ENCODE measurements at places on chromosomes 4 and X. TPM values are rescaled to one million over a fixed set of nuclear protein-coding genes. Genes with fewer than 3 reads are reported as not detected.

DNA sequence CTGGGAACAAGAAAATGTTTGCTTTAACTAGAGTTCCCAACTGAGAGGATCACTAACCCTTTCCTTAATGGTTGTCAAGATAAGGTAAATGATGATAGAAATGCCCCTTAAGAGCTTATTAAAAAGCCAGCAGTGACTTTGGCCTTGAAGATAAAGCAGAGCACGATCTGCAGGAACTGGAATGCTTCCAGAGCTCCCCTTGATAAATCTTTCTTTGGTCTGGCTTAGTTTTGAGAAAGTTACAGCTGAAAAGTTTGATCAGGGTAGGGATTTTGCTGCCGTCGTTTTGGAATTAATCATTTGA lies 64.0 kb downstream of the PTTG2 start:
- peaks cover 89% of the 10 kb centered on the region for H3K36me3 ChIP-seq
- DNase-seq, result no peak
- H3K4me3 ChIP-seq, result no peak overlapping the region

DNA sequence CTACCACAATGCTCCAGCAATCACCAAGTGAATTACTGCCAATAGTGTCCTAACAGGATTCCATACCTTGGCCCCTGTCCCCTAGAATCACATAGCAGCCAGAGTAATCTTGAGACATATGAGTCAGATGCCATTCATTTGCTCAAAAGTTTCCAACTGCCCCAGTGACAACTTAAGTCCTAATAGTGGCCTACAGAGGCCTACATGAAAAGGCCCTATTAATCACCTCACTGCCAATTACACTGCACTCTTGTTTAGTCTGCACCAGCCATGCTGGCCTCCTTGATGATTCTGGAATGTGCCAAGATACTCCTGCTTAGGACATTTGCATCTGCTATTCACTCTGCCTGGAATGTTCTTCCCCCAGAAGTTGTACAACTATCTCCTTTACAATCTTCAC lies 130.7 kb downstream of the NR3C2 start:
- no peaks in the 10 kb centered on the region for H3K27me3 ChIP-seq
- H3K36me3 ChIP-seq, result no peaks in the 10 kb centered on the region
- H3K27ac ChIP-seq, result no peak overlapping the region
- no peak for DNase-seq

The FAM90A26 gene
- total RNA-seq, result not detected

The MAGEC3 gene
- not detected for total RNA-seq

All from heart right ventricle (tissue), 16 donors.